ENCODE measurements at places on chromosomes 2 and 18. TPM values are rescaled to one million over a fixed set of nuclear protein-coding genes. Genes with fewer than 3 reads are reported as not detected.

The SH2D6 gene
- 1.3 TPM for total RNA-seq

The SCYGR4 gene
- total RNA-seq = not detected

The ERLEC1 gene
- total RNA-seq = 60.2 TPM

The CYB5A gene
- 133 TPM for total RNA-seq

The CPLX4 gene
- total RNA-seq = not detected

The SNTG2 gene
- total RNA-seq = not detected

The COL4A3 gene
- 1.3 TPM for total RNA-seq

The STAM2 gene
- total RNA-seq = 10.6 TPM

The RPRM gene
- not detected for total RNA-seq

The PLEK gene
- total RNA-seq = not detected

The IL18R1 gene
- total RNA-seq = 1.0 TPM

Data from A549 treated with Hydrocortisone at 1 μM for 4 hours (cell line).